ENCODE measurements at places on chromosomes 16 and 17. TPM values are rescaled to one million over a fixed set of nuclear protein-coding genes. Genes with fewer than 3 reads are reported as not detected.
A peak's percentile ranks its signal among the peaks of the same experiment; 100 is the strongest.

GRCh38 chr17:72416054-72416675 is 295.3 kb downstream of the SOX9 start:
- no peaks in the 10 kb centered on the region for H3K27me3 ChIP-seq
- peaks cover 58% of the 10 kb centered on the region for H3K4me1 ChIP-seq

DNA sequence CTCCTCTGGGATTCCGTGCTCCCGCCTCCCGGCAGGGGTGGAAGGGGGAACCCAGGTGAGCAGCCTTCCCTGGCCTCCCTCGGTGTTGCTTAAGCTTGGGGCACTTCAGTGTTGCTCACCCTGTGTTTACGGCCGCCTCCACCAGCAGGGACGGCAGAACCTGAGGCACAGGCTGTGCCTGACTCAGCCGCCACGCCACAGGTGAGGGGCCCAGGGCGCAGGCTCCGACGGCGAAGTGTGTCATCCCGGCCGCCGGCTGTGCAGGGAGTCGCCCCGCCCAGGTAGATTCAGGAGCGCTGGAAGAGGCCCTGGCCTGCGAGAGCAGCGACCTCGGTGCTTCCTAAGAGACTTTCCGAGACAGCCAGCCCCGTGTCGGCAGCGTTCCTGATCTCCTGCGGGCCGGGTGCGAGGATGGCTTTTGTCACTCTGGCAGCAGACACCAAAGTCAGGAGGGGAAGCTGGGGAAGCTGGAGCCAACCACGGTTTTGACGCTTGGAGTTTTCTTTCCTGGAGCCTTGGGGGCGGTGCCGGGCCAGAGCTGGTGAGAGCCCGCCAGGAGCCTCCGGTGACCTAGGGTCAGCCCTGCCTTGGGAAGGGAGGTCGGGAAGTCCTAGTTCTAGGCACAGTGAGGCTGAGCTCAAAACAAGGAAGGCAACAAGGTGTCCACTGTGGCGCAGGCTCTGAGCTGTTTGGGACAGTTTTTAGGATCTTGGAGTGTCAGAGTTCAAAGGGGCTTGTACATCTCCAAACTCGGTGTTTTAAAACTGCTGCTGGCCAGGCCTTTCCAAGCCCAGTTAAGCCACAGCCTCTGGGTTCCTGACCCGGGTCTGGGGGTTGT is 2.1 kb downstream of the GSE1 start:
- no peaks in the 10 kb centered on the region for H3K27me3 ChIP-seq
- H3K27ac ChIP-seq = peak overlapping the region; percentile 84
- H3K4me3 ChIP-seq = peak overlapping the region; percentile 68

GRCh38 chr17:49886036-49886435 is 38.2 kb upstream of the TAC4 start:
- H3K36me3 ChIP-seq = no peaks in the 10 kb centered on the region
- H3K4me3 ChIP-seq = no peak overlapping the region
- peaks cover 25% of the 10 kb centered on the region for H3K27me3 ChIP-seq
- H3K27ac ChIP-seq = no peak overlapping the region

MPV17L gene
- 12.0 TPM for polyA plus RNA-seq

GRCh38 chr16:1175566-1176279 is 22.8 kb downstream of the CACNA1H start:
- no peak overlapping the region for H3K4me3 ChIP-seq
- no peaks in the 10 kb centered on the region for H3K27me3 ChIP-seq
- H3K27ac ChIP-seq = no peak overlapping the region

ZNF19 gene
- 1.3 TPM for polyA plus RNA-seq

GRCh38 chr16:85562093-85562786 is 50.9 kb upstream of the GSE1 start:
- no peak overlapping the region for H3K4me3 ChIP-seq
- H3K4me1 ChIP-seq = peaks cover 19% of the 10 kb centered on the region
- DNase-seq = no peak
- no peaks in the 10 kb centered on the region for H3K36me3 ChIP-seq
- no peaks in the 10 kb centered on the region for H3K27me3 ChIP-seq

GRCh38 chr16:64948056-64948455 is 173.8 kb downstream of the CDH11 start:
- H3K27ac ChIP-seq = no peak overlapping the region
- H3K27me3 ChIP-seq = no peaks in the 10 kb centered on the region
- no peaks in the 10 kb centered on the region for H3K36me3 ChIP-seq
- no peak for DNase-seq

ADAMTS18 gene
- polyA plus RNA-seq = not detected

DNA sequence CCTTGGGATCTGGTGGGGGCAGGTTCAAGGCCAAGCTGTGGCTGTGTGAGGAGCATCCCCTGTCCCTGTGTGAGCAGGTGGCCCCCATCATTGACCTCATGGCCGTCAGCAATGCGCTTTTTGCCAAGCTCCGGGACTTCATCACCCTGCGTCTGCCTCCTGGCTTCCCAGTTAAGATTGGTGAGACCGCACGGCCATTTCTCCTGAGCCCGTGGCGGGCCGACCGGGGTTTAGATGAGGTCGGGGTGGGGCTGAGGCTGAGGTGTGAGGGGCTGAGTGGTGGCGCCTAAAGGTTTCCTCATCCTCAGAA is 10.7 kb downstream of the CORO6 start:
- DNase-seq = no peak
- H3K27me3 ChIP-seq = no peaks in the 10 kb centered on the region
- H3K27ac ChIP-seq = no peak overlapping the region
- H3K4me1 ChIP-seq = peaks cover 8% of the 10 kb centered on the region
- no peak overlapping the region for H3K4me3 ChIP-seq

DNA sequence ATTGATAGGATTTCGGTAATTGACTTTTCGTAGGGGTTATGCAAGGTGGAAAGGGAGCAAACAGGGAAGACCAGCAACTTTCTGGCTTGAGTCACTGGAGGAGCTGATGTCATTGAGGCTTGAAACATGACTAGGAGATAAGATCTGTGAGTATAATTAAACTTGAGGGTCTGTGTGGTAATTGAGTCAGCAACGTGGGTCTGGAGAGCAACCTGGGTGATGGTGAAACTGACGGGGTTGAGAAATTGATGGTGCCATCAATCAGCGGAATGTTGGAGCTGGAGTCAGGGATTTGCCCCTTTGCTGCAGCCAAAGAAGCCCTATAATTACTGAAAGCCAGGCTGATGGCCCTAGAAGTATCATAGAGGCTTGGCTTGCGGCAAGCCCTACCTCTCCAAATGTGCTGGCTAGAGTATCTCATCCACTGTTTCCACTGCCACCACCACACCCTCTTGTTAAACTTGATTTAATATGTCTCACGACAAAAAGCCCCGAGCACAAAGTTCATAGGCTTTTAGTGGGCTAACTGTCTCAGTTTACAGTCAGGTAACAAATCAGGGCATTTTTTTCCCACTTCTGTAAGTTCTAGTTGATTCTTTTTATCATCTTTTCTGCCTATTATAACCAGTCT is 186.9 kb upstream of the ELAC2 start:
- no peaks in the 10 kb centered on the region for H3K36me3 ChIP-seq
- no peak overlapping the region for H3K4me3 ChIP-seq
- no peak for DNase-seq
- H3K4me1 ChIP-seq = no peaks in the 10 kb centered on the region
- H3K27me3 ChIP-seq = no peaks in the 10 kb centered on the region
- H3K27ac ChIP-seq = no peak overlapping the region

DNA sequence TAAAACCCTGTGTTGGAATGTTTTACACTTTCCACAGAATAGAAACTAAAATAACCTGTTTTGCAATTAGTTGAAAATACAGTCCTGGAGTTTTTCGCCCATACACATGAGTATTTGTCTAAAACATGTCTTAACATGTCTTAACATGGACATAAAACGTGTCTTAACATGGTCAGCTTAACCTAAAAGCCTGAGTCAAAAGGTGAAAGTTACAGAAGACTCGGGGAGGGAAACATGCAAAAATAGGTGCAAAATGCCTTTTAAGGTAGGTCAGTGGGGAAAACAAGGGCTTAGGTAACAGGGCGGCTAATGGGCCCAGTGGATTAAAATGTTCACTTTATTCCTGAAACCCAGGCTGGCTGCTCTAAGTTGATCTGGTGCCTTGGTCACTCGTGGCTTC is 56.1 kb upstream of the RBL2 start:
- no peaks in the 10 kb centered on the region for H3K36me3 ChIP-seq
- H3K27me3 ChIP-seq = peaks cover 2% of the 10 kb centered on the region
- DNase-seq = no peak
- no peak overlapping the region for H3K27ac ChIP-seq
- H3K4me1 ChIP-seq = no peaks in the 10 kb centered on the region

GRCh38 chr17:6753546-6753945 is 2.3 kb upstream of the XAF1 start:
- H3K4me3 ChIP-seq = no peak overlapping the region
- no peak for DNase-seq
- H3K36me3 ChIP-seq = peaks cover 5% of the 10 kb centered on the region
- no peaks in the 10 kb centered on the region for H3K27me3 ChIP-seq
- peak overlapping the region; percentile 94 for H3K27ac ChIP-seq
- peaks cover 17% of the 10 kb centered on the region for H3K4me1 ChIP-seq

CAPNS2 gene
- polyA plus RNA-seq = not detected

DNA sequence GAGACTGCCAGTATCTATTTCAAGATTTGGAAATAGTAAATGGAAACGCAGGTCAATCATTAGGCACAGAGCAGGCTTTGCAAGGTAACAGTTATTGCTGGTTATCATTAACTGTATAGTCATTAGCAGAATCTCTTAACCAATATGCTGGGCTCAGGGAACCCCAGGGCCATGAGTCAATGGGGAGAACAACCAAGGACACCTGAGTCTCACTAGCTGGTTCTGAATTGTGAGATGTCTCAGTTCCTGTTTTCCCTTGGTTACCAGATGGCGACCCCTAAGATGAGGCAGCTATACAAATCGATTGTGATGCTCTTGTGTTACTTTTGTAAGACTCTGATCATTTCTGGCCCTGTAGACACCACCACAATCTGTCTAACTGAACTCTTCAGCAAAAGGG is 385.3 kb downstream of the HAPSTR1 start:
- H3K4me1 ChIP-seq = no peaks in the 10 kb centered on the region
- no peaks in the 10 kb centered on the region for H3K36me3 ChIP-seq
- H3K27ac ChIP-seq = no peak overlapping the region
- no peak overlapping the region for H3K4me3 ChIP-seq
- DNase-seq = no peak

FOXN1 gene
- polyA plus RNA-seq = 0.16 TPM

- H3K27me3 ChIP-seq = no peaks in the 10 kb centered on the region
- no peak overlapping the region for H3K27ac ChIP-seq
- peaks cover under 1% of the 10 kb centered on the region for H3K36me3 ChIP-seq
- peak overlapping the region; percentile 99 for H3K4me3 ChIP-seq
- DNase-seq = peak; percentile 1
- H3K4me1 ChIP-seq = peaks cover 9% of the 10 kb centered on the region
These were observed 607 bp downstream of the KATNIP start for GRCh38 chr16:27550582-27550920.

PRRT2 gene
- not detected for polyA plus RNA-seq

HS3ST3B1 gene
- polyA plus RNA-seq = 0.85 TPM

DNA sequence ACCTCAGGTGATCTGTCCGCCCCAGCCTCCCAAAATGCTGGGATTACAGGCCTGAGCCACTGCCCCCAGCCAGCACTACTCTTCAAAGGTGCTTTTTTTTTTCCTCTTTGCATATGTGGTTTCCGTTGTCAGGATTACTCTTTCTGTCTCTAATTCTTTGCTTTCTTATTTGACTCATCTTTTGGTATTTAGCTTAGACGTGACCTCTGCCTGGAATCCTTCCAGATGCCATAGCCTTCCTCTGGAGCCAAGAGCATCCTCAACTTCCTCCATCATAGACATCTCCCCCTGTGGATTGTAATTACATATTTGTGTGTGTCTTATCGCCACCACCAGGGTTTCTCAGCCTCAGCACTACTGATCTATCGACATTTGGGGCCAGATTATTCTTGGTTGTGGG is 84.4 kb upstream of the XYLT1 start:
- H3K4me3 ChIP-seq = no peak overlapping the region
- no peaks in the 10 kb centered on the region for H3K27me3 ChIP-seq
- no peak for DNase-seq
- no peak overlapping the region for H3K27ac ChIP-seq
- no peaks in the 10 kb centered on the region for H3K4me1 ChIP-seq

VTN gene
- polyA plus RNA-seq = 2.0 TPM

ZNF785 gene
- polyA plus RNA-seq = 6.0 TPM

WFDC1 gene
- polyA plus RNA-seq = 4.4 TPM

SAMD14 gene
- polyA plus RNA-seq = 0.54 TPM

- DNase-seq = peak; percentile 70
- no peak overlapping the region for H3K27ac ChIP-seq
- peaks cover 33% of the 10 kb centered on the region for H3K27me3 ChIP-seq
- no peaks in the 10 kb centered on the region for H3K36me3 ChIP-seq
- H3K4me3 ChIP-seq = no peak overlapping the region
- no peaks in the 10 kb centered on the region for H3K4me1 ChIP-seq
These were observed 1.8 kb upstream of the RBFOX3 start for GRCh38 chr17:79612468-79613194.

DNA sequence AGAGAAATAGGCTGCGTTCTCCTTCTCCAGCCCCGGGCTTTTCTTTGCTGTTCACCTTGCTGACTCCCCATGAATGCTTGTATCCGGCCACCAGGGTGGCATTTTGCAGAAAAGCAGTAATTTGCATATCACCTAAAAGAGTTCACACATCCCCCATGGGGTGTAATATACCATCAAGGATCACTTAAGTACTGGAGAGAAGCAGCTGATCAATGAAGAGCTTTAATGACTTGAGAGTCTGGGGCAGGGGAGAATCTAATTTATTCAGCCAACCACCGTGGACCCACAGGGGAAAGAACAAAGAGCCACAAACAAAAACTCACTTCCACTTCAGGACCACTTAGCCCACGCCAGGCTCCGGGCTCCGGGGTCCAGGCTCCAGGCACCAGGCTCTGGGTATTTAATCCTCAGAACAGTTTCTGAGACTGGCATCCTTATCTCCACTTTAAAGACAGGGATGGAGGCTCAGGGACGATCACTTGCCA is 33.9 kb upstream of the SEC14L1 start:
- H3K36me3 ChIP-seq = no peaks in the 10 kb centered on the region
- H3K27me3 ChIP-seq = no peaks in the 10 kb centered on the region
- H3K27ac ChIP-seq = peak overlapping the region; percentile 56
- DNase-seq = no peak

DNA sequence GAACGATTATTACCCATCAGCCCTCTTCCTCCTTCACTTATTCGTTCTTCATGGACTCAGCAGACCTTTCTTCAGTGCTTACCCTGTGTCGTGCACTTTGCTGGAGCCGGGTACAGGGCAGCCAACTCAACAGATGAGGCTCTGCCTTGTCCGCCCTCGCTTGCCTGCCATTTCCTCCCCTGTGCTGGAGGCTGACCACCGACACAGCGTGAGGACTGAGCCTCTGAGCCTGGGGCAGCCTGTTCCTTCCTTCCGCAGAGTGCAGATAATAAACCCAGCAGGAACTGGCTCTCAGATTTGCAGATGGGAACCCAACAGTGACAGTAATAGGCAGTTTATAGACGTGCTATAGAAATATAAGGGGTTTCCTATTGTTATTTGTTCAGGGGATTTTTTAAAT is 7.0 kb upstream of the SLC39A11 start:
- H3K36me3 ChIP-seq = no peaks in the 10 kb centered on the region
- no peak overlapping the region for H3K4me3 ChIP-seq
- peaks cover 2% of the 10 kb centered on the region for H3K27me3 ChIP-seq
- no peak for DNase-seq
- H3K27ac ChIP-seq = no peak overlapping the region

Measured in small intestine (tissue), 16 donors.